Sigmoid colon (tissue), 7 donors: ENCODE measurements at places on chromosomes 1 and 21. TPM values are rescaled to one million over a fixed set of nuclear protein-coding genes. Genes with fewer than 3 reads are reported as not detected.

GRCh38 chr1:78279051-78279450, 211.7 kb upstream of the PTGFR start:
- no peak for DNase-seq
- no peak overlapping the region for H3K4me3 ChIP-seq
- no peaks in the 10 kb centered on the region for H3K27me3 ChIP-seq
- H3K27ac ChIP-seq: no peak overlapping the region
- H3K36me3 ChIP-seq: no peaks in the 10 kb centered on the region

DNA sequence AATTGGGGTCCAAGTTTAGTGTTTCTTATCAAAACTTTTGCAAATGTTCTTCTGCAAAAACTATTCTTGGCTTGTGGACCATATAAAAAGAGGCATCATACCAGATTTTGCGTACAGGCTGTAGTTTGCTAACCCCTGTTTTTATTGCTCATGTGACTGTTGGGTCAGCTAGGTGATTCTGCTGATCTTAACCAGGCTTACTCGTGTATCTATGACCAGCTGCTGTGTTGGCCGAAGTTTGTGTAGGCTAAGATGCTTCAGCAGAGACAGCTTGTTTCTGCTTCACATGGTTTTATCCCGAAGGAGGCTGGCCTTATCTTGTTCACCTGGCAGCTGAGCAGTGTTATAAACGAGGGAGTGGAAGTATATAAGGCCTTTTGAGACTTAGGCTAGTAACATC, 38.2 kb downstream of the POU2F1 start:
- H3K4me3 ChIP-seq: no peak overlapping the region
- peak overlapping the region; percentile 44 for H3K27ac ChIP-seq

SIPA1L2 gene
- total RNA-seq: 29.9 TPM

DNA sequence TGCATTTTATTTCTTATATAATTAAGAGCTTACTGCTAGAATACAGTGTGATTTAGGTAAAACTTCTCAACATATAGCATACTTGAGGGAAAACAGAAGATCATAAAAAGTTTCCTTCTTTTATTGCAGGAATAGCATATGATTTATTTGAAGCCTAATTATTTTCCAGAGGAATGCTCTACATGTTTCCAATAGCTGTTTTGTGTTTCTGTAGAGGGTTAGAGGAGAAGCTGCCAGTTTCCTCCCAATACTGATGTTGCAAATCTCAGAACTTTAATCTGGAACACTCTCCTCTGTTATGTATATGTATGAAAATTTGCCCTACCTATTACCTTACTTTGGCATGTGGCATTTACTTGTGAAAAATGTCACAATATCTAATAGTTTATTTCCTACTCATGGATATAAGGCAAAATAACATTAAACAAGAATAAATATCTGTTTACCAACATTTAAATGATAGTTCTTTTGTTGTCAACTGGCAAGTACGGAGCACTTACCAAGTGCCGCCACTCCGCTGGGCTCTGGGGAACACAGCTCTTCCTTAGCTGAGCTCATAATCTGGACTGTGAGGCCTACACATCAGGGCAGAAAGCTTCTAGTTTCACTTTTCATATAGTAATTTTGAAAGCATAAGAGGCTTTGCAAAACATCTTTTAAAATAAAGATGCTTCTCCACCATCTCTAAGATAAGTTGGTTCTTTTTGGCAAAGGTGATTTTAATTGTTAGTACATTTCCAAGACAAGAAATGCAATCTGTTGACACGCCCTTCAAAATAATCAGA, 239.8 kb upstream of the C1orf105 start:
- H3K27me3 ChIP-seq: no peaks in the 10 kb centered on the region
- no peaks in the 10 kb centered on the region for H3K36me3 ChIP-seq
- peaks cover 54% of the 10 kb centered on the region for H3K4me1 ChIP-seq

DNA sequence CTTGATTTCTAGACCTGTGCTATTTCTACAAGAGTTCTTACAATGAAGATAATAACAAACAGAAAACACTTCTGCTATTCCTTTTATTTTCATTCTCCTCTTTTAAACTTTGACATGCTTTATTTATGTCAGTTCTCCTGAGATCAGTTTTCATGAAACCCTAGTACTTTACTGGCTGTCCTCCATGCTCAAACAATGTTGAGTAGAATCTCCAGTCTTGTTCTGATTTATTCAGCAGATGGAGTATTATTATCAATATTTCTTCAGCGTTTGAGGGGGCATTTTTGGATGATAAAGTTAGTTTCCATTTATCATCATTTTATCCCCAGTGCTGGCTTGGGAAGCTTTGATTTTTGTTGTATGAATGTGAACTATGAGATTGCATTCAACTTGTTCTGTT, 85.9 kb upstream of the WARS2 start:
- H3K36me3 ChIP-seq: no peaks in the 10 kb centered on the region
- peaks cover 8% of the 10 kb centered on the region for H3K4me1 ChIP-seq
- H3K27ac ChIP-seq: no peak overlapping the region
- H3K4me3 ChIP-seq: no peak overlapping the region
- H3K27me3 ChIP-seq: no peaks in the 10 kb centered on the region
- DNase-seq: no peak

COL11A1 gene
- 0.99 TPM for total RNA-seq

- H3K36me3 ChIP-seq: no peaks in the 10 kb centered on the region
- H3K27ac ChIP-seq: no peak overlapping the region
- H3K4me1 ChIP-seq: peaks cover 18% of the 10 kb centered on the region
- H3K27me3 ChIP-seq: no peaks in the 10 kb centered on the region
- DNase-seq: no peak
These were observed 5.7 kb downstream of the TPM3 start for GRCh38 chr1:154186177-154186576.

- no peaks in the 10 kb centered on the region for H3K36me3 ChIP-seq
- no peak overlapping the region for H3K4me3 ChIP-seq
- no peaks in the 10 kb centered on the region for H3K4me1 ChIP-seq
- no peak for DNase-seq
- no peak overlapping the region for H3K27ac ChIP-seq
These were observed 56.4 kb downstream of the WDR3 start for GRCh38 chr1:117985973-117986372.

LRRC7 gene
- 0.41 TPM for total RNA-seq

CD5L gene
- not detected for total RNA-seq

GRCh38 chr1:96944432-96945092, 223.0 kb downstream of the PTBP2 start:
- no peak overlapping the region for H3K4me3 ChIP-seq
- H3K27me3 ChIP-seq: no peaks in the 10 kb centered on the region
- H3K27ac ChIP-seq: no peak overlapping the region
- no peaks in the 10 kb centered on the region for H3K4me1 ChIP-seq

GRCh38 chr1:45221716-45222115, 15.3 kb upstream of the ZSWIM5 start:
- H3K4me1 ChIP-seq: no peaks in the 10 kb centered on the region
- H3K4me3 ChIP-seq: no peak overlapping the region
- no peaks in the 10 kb centered on the region for H3K36me3 ChIP-seq
- H3K27me3 ChIP-seq: no peaks in the 10 kb centered on the region
- no peak for DNase-seq

GRCh38 chr1:48760857-48761256, 15.8 kb downstream of the BEND5 start:
- H3K4me1 ChIP-seq: peaks cover 21% of the 10 kb centered on the region
- H3K27ac ChIP-seq: no peak overlapping the region
- H3K4me3 ChIP-seq: no peak overlapping the region
- H3K36me3 ChIP-seq: peaks cover 15% of the 10 kb centered on the region

DNA sequence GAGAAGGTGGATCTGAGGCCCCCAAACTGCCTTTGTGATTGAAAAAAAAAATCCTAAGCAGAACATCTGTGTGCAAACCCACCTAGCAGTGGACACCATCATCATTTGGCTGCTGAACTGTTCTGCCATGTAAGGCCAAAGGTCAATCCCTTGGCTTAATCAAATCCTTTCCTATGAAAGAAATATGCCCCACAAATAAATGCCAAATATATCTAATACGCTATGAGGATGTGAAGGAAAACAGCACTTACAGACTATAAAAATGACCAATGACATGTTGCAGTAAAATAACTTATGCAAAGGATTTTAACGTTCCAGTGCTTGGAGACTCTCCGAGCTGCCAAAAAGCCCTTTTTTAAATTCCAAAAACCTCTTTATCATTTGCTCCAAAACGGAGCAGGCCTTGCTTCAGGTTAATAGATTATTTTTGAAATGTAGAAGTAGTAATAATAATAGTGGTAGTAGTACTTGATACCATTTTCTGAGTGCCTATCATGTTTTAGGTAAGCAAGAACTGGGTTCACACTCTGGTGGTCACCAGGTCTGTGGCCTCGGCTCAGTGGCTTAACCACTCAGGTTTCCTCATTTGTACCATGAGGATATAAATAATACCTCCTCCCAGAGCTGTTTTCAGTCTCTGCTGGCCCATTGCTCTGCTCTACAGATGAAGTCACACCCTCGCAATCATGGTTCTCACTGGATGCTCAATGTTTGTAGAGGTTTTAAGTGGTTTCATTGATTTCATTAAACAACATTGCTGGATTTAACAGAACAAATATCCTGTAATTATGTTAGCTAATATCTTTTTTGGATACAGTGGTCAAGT, 47.9 kb upstream of the EDEM3 start:
- no peak overlapping the region for H3K4me3 ChIP-seq
- H3K4me1 ChIP-seq: peaks cover 42% of the 10 kb centered on the region
- H3K36me3 ChIP-seq: peaks cover 33% of the 10 kb centered on the region
- no peaks in the 10 kb centered on the region for H3K27me3 ChIP-seq

S100A6 gene
- 445 TPM for total RNA-seq

COL24A1 gene
- total RNA-seq: 5.8 TPM

DNA sequence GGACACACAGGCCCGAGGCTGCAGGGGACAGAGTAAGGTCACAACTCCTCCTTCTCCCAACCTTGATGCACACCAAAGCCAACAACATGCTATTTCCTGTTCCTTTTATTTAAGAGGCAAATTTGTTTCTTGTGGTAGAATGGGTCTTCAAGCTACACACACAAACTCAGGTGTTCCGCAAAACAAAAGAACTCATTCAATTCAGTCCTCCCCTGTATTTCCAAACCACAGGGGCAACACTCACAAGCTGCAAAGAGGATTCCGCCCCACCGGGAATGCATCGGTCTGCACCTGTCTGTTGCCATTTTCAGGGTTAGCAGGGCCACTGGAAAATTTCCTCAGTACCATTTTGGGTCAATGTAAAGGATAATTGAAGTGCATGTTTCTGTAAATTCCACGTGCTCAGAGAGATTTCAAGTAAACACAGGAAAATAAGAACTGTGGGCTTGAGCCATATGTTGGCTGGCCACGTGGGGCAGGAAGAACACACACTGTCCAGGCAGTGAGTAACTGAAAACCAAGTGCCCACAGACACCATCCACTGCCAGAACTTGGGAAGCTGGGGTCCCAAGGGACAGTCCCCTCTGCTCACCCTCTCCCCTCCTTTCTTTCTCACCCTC, 145.2 kb upstream of the ERG start:
- H3K36me3 ChIP-seq: no peaks in the 10 kb centered on the region
- no peak for DNase-seq
- no peaks in the 10 kb centered on the region for H3K27me3 ChIP-seq
- H3K4me3 ChIP-seq: no peak overlapping the region

- no peak overlapping the region for H3K4me3 ChIP-seq
- no peak overlapping the region for H3K27ac ChIP-seq
- H3K36me3 ChIP-seq: no peaks in the 10 kb centered on the region
These were observed 239.5 kb downstream of the FOXD2 start for GRCh38 chr1:47677241-47677940.

DNA sequence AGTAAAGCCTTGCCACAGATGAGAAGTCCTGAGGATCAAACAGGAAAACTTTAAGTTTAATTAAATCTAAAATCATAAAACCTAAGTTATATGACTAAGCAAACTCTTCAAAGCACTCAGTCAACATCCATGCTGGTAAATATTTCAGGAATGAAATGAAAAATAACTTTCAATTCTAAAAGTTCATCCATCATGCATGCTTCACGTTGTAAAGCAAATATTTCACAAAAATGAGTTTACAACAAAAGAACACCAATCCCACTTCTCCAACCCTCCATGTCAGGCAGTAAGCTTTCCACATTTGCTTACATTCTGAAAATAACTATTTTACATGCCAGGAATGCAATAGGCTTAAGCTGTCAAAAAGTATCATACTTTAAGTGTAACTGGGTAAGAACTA, 16.8 kb downstream of the APP start:
- no peaks in the 10 kb centered on the region for H3K27me3 ChIP-seq
- DNase-seq: no peak
- no peak overlapping the region for H3K4me3 ChIP-seq
- peaks cover 37% of the 10 kb centered on the region for H3K4me1 ChIP-seq

DNA sequence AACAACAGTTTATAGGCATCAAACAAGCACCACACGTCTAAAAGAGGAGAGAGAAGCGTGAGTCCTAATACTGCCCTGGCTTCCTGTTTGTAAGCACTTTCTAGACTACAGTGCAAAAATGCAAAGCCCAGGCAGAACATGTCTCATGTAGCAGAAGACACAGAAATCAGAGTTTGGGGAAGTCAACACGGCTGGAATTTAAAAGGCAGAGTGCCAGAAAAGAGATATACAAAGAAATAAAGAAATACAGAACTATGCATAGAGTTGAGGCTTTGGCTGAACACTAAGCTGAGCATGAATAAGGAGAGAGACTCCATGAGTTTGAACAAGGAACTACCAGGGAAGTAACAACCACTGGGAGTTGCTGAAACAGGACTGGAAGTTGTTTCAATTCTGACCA, 566.6 kb upstream of the NR5A2 start:
- H3K27ac ChIP-seq: no peak overlapping the region
- H3K27me3 ChIP-seq: no peaks in the 10 kb centered on the region
- no peaks in the 10 kb centered on the region for H3K36me3 ChIP-seq
- H3K4me3 ChIP-seq: no peak overlapping the region
- H3K4me1 ChIP-seq: no peaks in the 10 kb centered on the region

MYCBP gene
- total RNA-seq: 16.8 TPM

ADAM30 gene
- not detected for total RNA-seq

DNA sequence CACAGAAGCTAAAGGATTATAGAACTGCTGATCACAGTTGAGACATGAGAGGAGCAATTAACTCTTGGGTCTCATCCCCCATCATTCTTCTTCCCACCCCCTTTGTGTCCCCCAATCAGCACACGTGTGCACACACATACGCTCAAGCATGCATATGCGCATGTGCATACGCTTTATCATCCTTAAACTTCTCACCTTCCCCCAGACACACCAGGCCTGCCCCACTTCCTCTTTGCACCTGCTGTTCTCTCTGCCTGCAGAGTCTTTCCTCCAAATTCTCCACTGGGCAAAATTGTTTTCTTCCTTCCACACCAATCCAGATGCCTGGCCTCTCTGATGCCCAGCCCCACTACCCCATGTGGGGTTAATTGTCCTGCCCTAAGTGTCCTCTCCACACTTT, 13.0 kb upstream of the KCND3 start:
- no peaks in the 10 kb centered on the region for H3K4me1 ChIP-seq
- DNase-seq: no peak
- H3K27me3 ChIP-seq: no peaks in the 10 kb centered on the region
- no peak overlapping the region for H3K4me3 ChIP-seq

DNA sequence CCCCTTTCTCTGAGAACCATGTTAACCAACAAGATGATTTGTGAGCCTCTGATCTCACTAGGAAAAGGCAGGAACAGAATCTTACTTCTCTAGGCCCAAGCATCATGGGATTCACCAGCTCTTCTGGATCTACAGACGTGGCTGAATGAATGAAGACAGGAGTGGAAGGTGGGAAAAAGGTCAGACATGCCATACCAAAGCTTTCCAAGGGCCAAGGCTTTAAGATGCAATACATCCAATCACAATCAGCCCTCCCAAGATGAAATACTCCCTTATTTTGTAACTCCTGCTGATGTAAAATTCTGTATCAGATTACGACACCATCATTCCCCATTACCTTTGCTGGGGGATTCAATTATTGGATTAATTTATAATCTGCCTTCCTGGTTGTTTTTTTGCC, 80.9 kb downstream of the SSBP3 start:
- DNase-seq: no peak
- no peaks in the 10 kb centered on the region for H3K27me3 ChIP-seq
- peak overlapping the region; percentile 83 for H3K27ac ChIP-seq
- H3K4me3 ChIP-seq: no peak overlapping the region
- H3K4me1 ChIP-seq: peaks cover 78% of the 10 kb centered on the region
